ENCODE measurements at places on chromosomes 5 and 9. TPM values are rescaled to one million over a fixed set of nuclear protein-coding genes. Genes with fewer than 3 reads are reported as not detected.

DNA sequence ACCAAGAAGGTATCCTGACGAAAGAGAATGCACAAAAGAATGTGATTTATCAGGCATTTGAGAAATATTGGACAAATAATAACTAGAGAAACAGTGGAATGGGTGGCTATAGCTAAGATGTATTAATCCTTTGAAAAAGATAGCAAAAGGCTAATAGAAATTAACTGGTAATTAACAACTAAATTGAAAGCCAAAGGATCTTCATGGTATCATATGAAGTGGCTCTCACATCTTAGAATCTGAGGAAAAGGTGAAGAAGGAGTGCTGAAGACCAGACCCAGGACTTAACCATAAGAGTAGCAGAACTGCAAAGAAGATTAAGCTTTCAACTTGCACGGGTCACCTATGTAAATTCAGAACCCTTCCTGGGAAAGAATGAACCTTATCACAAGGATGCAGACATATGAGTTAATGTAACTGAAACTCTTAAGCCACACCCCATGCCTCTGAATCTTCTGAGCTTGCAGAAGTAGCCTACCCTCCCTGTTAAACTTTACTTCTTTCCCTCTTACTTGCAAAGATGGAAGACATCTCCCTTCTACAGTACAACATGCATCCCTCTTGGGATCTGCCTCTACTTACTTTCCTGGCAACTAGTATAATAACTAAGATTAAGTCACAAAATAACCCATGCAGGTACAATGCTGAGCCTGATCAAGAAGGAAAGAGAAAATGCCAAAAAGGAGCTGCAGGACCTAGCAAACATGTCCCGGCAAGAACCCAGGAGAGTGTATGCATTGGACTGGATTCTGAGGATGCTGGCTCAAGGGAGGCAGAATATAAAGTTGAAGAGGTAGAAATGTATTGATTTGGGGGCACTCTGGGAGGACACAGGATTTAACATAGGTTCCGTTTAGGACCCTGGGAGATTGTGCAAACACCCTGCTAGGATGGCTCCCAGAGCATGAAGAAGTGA lies 395.5 kb upstream of the SLC30A5 start:
- H3K4me3 ChIP-seq: no peak overlapping the region
- H3K4me1 ChIP-seq: no peaks in the 10 kb centered on the region
- no peak overlapping the region for H3K27ac ChIP-seq
- DNase-seq: no peak
- H3K36me3 ChIP-seq: no peaks in the 10 kb centered on the region
- no peaks in the 10 kb centered on the region for H3K27me3 ChIP-seq

- H3K36me3 ChIP-seq: no peaks in the 10 kb centered on the region
- H3K27ac ChIP-seq: no peak overlapping the region
- no peaks in the 10 kb centered on the region for H3K4me1 ChIP-seq
- no peak for DNase-seq
- no peaks in the 10 kb centered on the region for H3K27me3 ChIP-seq
Measured at GRCh38 chr5:99088309-99088708, 159.5 kb upstream of the CHD1 start.

DNA sequence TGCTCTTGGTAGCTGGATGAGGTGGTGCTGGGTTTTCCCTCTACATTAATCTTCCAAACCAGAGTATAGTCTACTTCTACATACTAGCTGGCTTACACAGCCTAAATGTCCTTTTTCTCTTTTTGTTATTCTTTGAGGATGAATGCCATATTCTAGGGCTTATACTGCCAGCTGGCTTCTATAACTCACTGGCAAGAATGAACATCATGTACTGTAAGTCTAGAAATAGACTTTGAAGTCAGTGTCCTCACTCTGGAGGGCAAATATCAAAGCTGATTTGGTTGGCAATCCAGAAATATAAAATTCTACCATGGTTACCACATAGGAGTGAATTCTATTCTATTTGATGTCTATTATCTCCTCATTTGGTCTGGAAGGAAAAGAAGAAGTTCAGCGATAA lies 251.7 kb upstream of the TYRP1 start:
- no peaks in the 10 kb centered on the region for H3K4me1 ChIP-seq
- H3K27me3 ChIP-seq: no peaks in the 10 kb centered on the region
- H3K27ac ChIP-seq: no peak overlapping the region

DNA sequence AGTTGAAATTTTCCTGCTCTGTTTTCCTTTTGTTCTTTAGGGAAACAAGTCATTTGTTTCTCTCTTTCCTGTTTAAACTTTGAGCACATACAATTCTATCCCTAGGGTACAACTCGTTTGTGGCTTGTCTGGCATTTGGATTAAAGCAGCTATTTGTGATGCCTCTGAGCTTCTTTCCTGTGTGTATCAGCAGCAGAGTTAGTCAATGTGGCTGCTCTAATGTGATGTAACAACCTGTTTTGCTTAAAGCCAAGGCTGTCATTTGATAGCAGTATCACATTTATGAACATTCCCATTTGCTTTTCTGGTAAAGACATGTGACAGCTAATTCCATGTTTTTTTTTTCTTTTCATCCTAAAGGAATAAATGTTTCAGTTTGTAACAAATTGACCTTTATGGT lies 314.3 kb upstream of the CHD1 start:
- H3K36me3 ChIP-seq: no peaks in the 10 kb centered on the region
- H3K27me3 ChIP-seq: no peaks in the 10 kb centered on the region
- H3K27ac ChIP-seq: no peak overlapping the region
- no peak for DNase-seq
- no peaks in the 10 kb centered on the region for H3K4me1 ChIP-seq
- H3K4me3 ChIP-seq: no peak overlapping the region

- no peak overlapping the region for H3K27ac ChIP-seq
- no peak for DNase-seq
- no peaks in the 10 kb centered on the region for H3K4me1 ChIP-seq
Measured at GRCh38 chr9:86135371-86135770, 36.0 kb upstream of the GOLM1 start.

DNA sequence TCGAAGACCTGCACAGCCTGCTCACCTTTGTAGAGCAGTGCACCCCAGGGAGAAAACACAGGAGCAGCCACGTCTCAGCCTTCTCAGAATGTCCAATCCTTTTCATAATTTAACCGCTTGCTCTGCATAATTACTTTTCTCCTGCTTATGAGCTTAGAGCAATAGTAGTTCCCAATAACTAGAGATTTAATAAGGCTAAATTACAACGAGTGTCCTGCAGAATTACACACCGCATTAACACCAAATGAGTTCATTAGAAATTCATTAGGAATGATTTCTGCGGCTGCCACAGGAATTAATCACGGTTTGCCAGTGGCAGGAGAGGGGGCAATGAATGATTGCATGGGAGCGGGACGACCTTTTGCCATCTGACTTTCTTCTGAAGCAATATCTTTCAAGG lies 18.7 kb upstream of the FABP6 start:
- H3K27me3 ChIP-seq: no peaks in the 10 kb centered on the region
- H3K27ac ChIP-seq: no peak overlapping the region
- no peaks in the 10 kb centered on the region for H3K36me3 ChIP-seq
- H3K4me1 ChIP-seq: no peaks in the 10 kb centered on the region
- DNase-seq: no peak

- no peak overlapping the region for H3K4me3 ChIP-seq
- H3K4me1 ChIP-seq: no peaks in the 10 kb centered on the region
- no peak for DNase-seq
- H3K27ac ChIP-seq: no peak overlapping the region
Measured at GRCh38 chr9:100584951-100585350, 7.1 kb downstream of the CAVIN4 start.

DNA sequence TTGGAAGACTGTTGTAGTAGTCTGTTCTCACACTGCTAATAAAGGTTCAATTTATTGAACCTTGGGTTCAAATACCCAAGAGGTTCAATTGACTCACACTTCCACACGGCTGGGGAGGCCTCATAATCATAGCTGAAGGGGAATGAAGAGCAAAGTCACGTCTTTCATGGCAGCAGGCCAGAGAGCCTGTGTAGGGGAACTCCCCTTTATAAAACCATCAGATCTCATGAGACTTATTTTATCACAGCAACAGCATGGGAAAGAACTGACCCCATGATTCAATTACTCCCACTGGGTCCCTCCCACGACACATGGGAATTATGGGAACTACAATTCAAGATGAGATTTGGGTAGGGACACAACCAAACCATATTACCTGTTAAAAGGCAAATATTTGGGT lies 268.2 kb downstream of the TMEM167A start:
- H3K27ac ChIP-seq: no peak overlapping the region
- H3K27me3 ChIP-seq: no peaks in the 10 kb centered on the region
- no peaks in the 10 kb centered on the region for H3K36me3 ChIP-seq
- H3K4me1 ChIP-seq: no peaks in the 10 kb centered on the region
- no peak for DNase-seq
- no peak overlapping the region for H3K4me3 ChIP-seq

GRCh38 chr5:138520971-138521370 lies 22.1 kb downstream of the ETF1 start:
- H3K27me3 ChIP-seq: no peaks in the 10 kb centered on the region
- H3K36me3 ChIP-seq: peaks cover 30% of the 10 kb centered on the region
- peaks cover 48% of the 10 kb centered on the region for H3K4me1 ChIP-seq
- H3K27ac ChIP-seq: no peak overlapping the region

DNA sequence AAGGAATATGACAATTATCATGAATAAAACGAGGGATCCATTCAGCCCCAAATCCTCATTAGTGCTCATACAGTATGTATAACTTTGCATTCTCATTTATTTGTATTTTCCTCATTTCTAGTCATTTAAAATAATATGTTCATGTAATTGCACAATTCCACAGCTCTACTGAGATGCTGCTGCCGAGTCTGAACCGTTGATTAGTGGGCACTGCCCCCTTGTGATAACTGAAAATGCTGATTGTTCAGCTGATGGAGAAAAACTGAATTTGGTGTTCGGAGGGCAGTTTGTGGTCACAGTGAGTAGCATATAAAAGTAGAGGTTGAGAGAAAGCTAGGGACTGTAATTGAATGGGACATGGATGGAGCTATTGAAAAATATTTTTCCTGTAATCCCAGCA lies 12.2 kb upstream of the GPR151 start:
- H3K4me3 ChIP-seq: no peak overlapping the region
- no peaks in the 10 kb centered on the region for H3K36me3 ChIP-seq
- no peak overlapping the region for H3K27ac ChIP-seq
- H3K4me1 ChIP-seq: no peaks in the 10 kb centered on the region
- DNase-seq: no peak
- no peaks in the 10 kb centered on the region for H3K27me3 ChIP-seq

- no peak overlapping the region for H3K4me3 ChIP-seq
- H3K4me1 ChIP-seq: no peaks in the 10 kb centered on the region
- DNase-seq: no peak
- no peak overlapping the region for H3K27ac ChIP-seq
Measured at GRCh38 chr5:68176802-68177479, 38.6 kb upstream of the PIK3R1 start.

DNA sequence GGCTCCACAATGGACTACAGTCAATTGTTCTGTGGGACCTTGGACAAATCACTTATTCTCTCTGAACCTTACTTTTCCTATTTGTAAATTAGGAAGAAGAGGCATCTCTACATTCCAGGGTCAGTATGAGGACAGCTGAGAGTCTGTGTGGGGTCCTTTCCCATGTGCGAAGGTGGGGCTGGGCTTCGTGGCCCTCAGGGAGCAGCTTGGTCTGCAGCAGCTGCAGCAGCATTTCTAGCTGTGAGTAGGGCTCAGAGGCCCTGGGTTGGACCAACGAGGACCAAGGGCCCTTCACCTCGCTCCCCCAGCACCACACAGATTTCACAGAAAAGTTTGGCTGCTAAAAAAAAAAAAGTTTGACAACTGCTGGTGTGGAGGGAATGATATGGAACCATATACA lies 9.4 kb upstream of the DDX41 start:
- no peaks in the 10 kb centered on the region for H3K4me1 ChIP-seq
- no peaks in the 10 kb centered on the region for H3K27me3 ChIP-seq
- H3K4me3 ChIP-seq: no peak overlapping the region

DNA sequence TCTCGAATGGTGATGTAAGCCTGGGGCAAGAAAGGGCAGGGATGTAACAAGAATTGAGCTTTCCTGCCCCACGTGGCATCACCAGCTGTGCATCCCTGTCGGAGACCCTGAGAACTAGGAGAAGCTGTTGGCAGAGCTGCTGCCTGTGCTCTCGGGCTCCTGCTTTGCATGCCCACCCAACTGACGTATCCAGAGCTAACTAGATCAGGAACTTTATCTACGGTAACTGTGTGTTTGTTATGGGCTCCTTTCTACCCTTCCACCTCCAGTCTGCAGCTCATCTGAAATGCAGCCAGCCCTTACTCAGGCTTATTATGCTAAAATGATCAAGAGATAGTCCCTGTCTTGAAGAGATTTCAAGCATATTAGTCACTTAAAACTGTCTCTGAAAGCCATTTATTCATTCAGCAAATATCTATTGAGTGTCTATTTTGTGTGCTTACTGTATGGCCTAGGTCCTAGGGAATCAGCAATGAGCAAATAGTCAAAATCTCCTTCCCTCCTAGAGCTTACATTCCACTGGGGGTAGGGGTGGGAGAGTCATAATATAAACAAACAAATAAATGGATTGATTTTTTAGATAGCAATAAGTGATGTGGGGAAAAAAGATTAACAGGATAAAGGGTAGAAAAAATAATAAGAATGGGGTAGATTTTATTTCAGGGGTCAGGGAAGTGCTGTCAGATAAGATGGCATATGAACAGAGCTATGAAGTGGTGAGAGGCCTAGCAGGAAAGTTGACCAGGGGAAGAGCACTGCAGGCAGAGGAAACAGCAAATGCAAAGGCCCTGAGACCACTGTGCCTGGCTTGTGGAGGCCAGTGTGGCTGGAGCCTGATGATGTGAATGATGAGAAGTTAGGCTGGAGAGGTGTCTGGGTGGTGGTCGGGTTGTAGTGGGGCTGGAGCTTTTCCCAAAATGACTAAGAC lies 118.2 kb downstream of the GALNT10 start:
- H3K4me3 ChIP-seq: no peak overlapping the region
- H3K4me1 ChIP-seq: no peaks in the 10 kb centered on the region
- no peak overlapping the region for H3K27ac ChIP-seq
- no peaks in the 10 kb centered on the region for H3K36me3 ChIP-seq
- no peaks in the 10 kb centered on the region for H3K27me3 ChIP-seq
- no peak for DNase-seq

DNA sequence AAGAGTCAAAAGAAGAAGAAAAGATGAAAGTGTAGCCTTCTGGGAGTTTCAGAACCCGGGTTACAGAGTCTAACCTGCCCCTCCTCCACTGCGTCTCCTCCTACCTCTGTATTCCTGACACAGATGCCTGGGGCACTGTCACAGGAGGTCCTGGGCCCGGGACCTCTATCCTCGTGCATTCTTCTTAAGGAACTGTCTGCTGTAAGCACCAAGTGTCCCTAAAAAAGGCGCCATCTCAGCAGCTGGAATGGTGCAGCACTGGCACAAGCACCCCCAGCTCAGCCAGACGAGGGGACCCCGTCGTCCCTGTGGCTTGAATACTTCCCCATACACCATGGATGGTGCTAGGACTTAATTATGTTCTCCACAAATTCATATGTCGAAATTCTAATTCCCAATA lies 35.8 kb upstream of the MVB12B start:
- peaks cover 6% of the 10 kb centered on the region for H3K27me3 ChIP-seq
- DNase-seq: no peak
- no peak overlapping the region for H3K27ac ChIP-seq
- H3K4me3 ChIP-seq: no peak overlapping the region
- H3K4me1 ChIP-seq: no peaks in the 10 kb centered on the region

The PRRX2 gene
- not detected for total RNA-seq

The SPINK6 gene
- not detected for total RNA-seq

The CD14 gene
- 47.1 TPM for total RNA-seq

The CAMLG gene
- total RNA-seq: 46.7 TPM

The SPAAR gene
- not detected for total RNA-seq

The PCDHA1 gene
- not detected for total RNA-seq

The C7 gene
- total RNA-seq: 167 TPM

All from stomach (tissue), 19 donors.